ENCODE measurements at places on chromosomes 4 and X.
A peak's percentile ranks its signal among the peaks of the same experiment; 100 is the strongest.

DNA sequence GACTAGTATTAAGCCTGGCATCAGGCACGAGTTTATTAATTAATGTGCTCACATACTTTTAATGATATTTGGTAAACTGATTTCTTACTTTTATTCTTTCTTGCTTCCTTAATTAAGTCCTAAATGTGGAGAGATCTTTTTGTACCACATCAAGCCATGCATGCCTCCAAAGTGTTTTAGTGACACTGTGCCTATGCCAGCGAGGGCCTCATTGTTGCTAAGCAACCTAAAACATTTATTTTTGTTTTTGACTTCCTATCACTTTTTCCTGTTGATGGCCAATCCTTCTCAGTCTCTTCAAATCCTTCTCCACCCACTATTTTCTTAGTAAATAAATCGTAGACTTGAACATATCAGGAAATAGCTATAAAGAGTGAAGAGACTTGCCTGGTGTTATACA, 5.5 kb upstream of the NSUN7 start:
- DNase-seq = no peak

DNA sequence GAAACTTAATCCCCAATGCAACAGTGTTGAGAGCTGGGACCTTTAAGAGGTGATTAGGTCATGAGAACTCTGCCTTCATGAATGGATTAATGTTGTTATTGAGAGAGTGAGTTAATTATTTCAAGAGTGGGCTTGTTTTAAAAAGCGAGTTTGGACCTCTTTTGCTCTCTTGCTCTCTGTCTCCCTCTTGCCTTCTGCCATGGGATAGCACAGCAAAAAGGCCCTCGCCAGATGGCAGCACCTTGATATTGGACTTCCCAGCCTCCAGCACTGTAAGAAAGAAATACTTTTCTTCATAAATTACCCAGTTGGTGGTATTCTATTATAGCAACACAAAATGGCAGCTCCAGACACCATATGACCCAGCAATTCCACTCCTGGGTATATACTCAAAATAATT, 7.0 kb upstream of the ATP6AP2 start:
- DNase-seq = peak; percentile 51

DNA sequence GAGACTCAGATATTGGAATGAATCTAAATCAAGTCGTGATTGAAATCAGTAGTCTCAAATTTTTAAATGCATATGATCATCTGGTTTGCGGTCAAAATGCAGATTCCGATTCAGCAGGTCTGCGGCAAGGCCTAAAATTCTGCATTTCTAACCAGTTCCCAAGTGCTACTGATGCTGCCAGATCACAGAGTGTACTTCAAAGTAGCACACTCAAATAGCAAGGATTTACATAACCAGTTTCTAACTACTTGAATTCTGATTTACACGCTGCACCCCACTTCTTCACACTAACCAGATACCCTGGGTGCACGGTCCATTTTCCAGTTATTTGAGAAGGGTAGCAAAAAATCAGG, 752 bp downstream of the MBTPS2 start:
- DNase-seq = no peak

GRCh38 chr4:6573551-6573950, 1.4 kb upstream of the MAN2B2 start:
- DNase-seq = no peak

DNA sequence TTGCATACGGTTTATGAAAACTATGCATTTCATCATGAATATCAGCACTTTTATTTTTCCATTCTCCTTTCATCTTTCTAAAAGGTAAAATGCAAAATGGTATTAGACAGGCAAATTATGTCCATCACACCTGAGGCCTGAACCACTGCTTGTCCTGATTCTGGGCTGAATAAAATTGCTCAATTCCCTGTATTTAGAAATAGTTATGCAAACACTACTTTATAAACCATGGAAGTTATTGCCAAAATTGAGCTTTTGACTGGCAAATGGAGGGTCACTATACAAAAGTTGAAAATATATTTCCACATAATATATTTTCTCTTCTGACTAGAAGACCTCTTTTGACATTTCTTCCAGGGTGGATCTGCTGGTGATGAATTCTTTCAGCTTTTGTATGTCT, 21.1 kb downstream of the FAM47E start:
- DNase-seq = no peak

- DNase-seq = no peak
Observed at GRCh38 chr4:8394806-8395205, 45.7 kb downstream of the ACOX3 start.

- no peak for DNase-seq
Observed at GRCh38 chr4:86155766-86156165, 204.1 kb downstream of the MAPK10 start.

DNA sequence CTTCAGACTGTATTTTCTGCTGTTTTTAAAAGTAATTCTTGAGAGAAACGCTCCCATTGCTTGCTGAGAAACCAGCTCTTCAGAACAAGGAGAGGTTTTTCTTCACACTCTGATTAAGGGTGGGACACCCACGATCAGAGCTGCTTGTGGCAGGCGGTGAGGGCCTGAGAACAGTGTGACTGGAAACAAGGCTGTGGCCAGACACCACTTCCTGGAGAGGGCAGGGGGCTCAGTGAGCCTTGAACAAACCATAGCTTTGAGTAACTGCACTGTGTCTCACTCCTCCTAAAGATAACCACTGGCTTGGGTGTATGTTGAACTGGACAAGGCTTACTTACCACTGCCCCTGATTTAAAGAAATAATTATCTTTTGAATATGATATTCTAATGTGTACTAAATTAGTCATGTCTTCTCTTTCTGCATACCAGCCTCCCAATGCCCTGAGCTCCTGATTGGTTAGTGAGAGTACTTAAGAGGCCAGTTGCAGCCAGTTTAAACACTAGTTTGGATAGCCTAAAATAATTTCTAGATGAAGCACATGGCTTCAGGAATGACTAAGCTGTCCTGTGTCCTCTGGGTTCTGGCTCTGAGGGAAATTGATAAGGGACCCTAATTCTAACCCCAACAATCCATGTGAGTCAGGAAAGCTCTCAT, 3.7 kb upstream of the GPR82 start:
- no peak for DNase-seq

- DNase-seq = no peak
Observed at GRCh38 chr4:183185018-183185417, 86.0 kb downstream of the WWC2 start.

Data from Kasumi-1 (cell line).